ENCODE measurements at places on chromosomes 4 and X. TPM values are rescaled to one million over a fixed set of nuclear protein-coding genes. Genes with fewer than 3 reads are reported as not detected.

Gene BGN
- 206 TPM for total RNA-seq

Gene GPC3
- 3.5 TPM for total RNA-seq

Gene EGF
- 7.4 TPM for total RNA-seq

GRCh38 chr4:182968917-182969650, 51.9 kb upstream of the DCTD start:
- no peaks in the 10 kb centered on the region for H3K27me3 ChIP-seq
- H3K4me3 ChIP-seq: no peak overlapping the region
- H3K4me1 ChIP-seq: no peaks in the 10 kb centered on the region
- H3K36me3 ChIP-seq: no peaks in the 10 kb centered on the region
- H3K27ac ChIP-seq: no peak overlapping the region

DNA sequence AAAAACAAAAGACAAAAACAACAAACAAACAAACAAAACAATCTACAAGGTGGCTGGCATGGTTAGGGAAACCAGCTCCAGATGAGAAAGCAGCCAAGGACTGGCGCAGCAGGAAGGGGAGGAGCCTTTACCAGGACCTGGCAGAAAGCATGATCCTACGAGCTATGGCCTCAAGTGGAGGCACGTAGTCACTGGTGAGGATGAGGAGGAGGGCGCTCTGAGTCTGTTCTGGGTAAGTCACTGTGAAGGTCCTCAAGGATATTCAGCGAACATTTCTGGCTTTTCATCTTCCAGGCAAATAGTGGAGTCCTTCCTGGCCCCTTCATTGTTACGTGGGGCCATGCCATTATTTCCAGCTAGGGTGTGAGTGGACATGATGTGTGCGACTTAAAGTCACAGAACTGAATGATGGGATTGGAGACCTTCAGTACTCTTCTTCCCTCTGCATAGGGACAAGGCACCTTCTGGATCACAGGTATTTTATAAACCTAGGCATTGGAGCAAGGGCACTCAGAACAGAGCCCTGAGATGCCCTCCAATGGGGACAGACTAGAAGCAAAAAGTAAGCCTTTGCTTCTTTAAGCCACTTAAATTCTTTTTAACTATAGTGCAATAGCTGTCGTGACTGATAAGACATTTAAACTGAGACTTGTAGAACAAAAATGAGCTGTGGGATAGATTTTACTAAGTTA, 771.3 kb downstream of the RAB28 start:
- no peaks in the 10 kb centered on the region for H3K27me3 ChIP-seq
- no peak overlapping the region for H3K4me3 ChIP-seq
- no peaks in the 10 kb centered on the region for H3K36me3 ChIP-seq
- H3K4me1 ChIP-seq: no peaks in the 10 kb centered on the region
- no peak overlapping the region for H3K27ac ChIP-seq

- DNase-seq: no peak
- H3K27me3 ChIP-seq: no peaks in the 10 kb centered on the region
Measured at GRCh38 chr4:140247237-140247636, 93.3 kb upstream of the MAML3 start.

DNA sequence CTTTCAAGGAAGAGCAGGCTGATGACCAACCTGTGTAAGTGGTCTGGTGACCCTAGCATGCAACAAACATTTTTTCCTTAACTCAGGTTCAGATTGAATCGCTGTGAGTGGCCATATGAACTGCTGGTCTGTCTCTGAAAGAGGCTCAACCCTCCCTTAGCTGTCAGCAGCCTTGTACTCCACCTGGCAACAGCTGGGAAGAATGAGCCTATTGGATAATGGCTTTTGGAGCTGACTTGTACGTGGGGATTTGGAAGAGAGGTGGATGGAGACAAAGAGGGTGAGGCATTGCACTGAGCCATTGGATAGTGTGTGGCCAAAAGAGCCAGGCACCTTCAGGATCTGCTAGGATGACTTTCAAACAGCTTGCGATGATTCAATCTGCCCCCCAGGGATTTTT, 35.7 kb upstream of the BMP15 start:
- no peaks in the 10 kb centered on the region for H3K36me3 ChIP-seq
- DNase-seq: no peak
- H3K27me3 ChIP-seq: no peaks in the 10 kb centered on the region
- no peaks in the 10 kb centered on the region for H3K4me1 ChIP-seq
- no peak overlapping the region for H3K27ac ChIP-seq

DNA sequence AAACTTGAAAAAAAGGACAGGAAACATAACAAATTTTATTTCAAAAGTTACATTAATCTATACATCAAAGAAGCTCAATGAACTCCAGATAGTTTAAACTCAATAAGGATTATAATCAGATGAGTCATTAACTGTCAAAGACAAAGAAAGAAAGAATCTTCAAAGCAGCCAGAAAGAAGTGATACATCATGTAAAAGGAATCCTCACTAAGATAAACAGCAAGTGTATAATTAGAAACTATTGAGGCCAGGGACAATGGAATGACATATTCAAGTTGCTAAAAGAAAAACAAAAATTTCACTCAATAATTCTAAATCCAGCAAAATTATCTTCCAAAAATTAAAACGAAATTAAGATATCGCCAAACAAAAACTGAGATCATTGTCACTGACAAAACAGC, 161.6 kb upstream of the NWD2 start:
- H3K36me3 ChIP-seq: no peaks in the 10 kb centered on the region
- H3K27ac ChIP-seq: no peak overlapping the region
- H3K4me1 ChIP-seq: no peaks in the 10 kb centered on the region
- no peak overlapping the region for H3K4me3 ChIP-seq

- DNase-seq: peak; percentile 61
- peaks cover 5% of the 10 kb centered on the region for H3K4me1 ChIP-seq
- H3K36me3 ChIP-seq: no peaks in the 10 kb centered on the region
- no peak overlapping the region for H3K4me3 ChIP-seq
Measured at GRCh38 chr4:127370604-127371003, 262.2 kb upstream of the INTU start.

GRCh38 chr4:172584816-172585215, 583.8 kb upstream of the GALNT7 start:
- no peaks in the 10 kb centered on the region for H3K4me1 ChIP-seq
- H3K27ac ChIP-seq: no peak overlapping the region
- H3K27me3 ChIP-seq: no peaks in the 10 kb centered on the region
- no peak overlapping the region for H3K4me3 ChIP-seq
- DNase-seq: no peak

Measured in right atrium auricular region (tissue), 2 donors.